ENCODE measurements at places on chromosomes 5 and 9. TPM values are rescaled to one million over a fixed set of nuclear protein-coding genes. Genes with fewer than 3 reads are reported as not detected.

Gene ISL1
- 0.09 TPM for total RNA-seq

Gene FAM221B
- total RNA-seq, result not detected

Gene SMIM32
- total RNA-seq, result 0.04 TPM

Gene LPAR1
- 59.7 TPM for total RNA-seq

Gene SLC36A2
- 0.04 TPM for total RNA-seq

Gene TMEM252
- total RNA-seq, result 0.09 TPM
